GM12865 (cell line): ENCODE measurements at places on chromosomes 12 and 14.

- no peak for DNase-seq
Observed at GRCh38 chr14:100796946-100797345, 29.0 kb upstream of the MEG3 start.

DNA sequence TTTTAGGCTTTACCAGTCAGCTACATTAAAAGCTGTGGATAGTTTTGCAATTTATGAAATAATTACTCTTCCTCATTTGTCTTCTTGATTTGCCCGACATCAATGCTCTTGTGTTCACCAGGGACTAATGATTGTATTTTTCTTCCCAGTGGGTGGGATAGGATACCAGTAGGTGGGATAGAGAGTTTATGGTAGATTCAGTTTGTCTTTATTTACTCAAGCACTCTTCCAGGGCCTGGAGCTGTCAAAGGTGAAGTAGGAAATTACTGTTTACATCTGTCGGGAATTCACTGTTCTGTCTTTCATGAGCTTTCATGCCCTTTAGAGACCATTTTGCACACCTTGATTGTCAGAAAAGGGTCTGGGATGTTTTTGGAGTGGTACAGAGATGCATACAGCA is 36.6 kb downstream of the ETV6 start:
- DNase-seq, result no peak

GRCh38 chr14:85233756-85234155 is 296.2 kb upstream of the FLRT2 start:
- DNase-seq, result no peak

DNA sequence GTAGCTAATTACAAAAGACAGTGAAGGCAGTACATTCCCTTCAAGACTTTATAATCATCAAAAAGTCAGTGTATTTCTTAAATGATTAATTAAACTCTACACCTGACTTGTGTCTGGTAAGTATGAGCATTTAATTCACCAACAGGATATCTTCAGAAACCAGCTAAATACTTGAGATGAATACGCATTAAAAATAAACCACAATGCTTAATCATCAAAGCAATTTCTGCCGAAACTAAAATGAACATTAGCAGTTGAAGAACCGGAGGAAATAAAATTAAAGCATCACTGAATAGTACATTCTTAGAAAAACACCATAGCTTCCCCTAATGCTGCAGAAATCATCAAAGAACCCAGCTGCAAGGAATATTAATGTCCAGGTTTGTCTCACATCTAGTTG is 32.7 kb downstream of the SLC25A21 start:
- no peak for DNase-seq

- DNase-seq, result no peak
Observed at GRCh38 chr12:95724767-95725166, 65.8 kb downstream of the NTN4 start.

GRCh38 chr14:92651758-92652406 is 96.5 kb downstream of the LGMN start:
- peak; percentile 62 for DNase-seq

DNA sequence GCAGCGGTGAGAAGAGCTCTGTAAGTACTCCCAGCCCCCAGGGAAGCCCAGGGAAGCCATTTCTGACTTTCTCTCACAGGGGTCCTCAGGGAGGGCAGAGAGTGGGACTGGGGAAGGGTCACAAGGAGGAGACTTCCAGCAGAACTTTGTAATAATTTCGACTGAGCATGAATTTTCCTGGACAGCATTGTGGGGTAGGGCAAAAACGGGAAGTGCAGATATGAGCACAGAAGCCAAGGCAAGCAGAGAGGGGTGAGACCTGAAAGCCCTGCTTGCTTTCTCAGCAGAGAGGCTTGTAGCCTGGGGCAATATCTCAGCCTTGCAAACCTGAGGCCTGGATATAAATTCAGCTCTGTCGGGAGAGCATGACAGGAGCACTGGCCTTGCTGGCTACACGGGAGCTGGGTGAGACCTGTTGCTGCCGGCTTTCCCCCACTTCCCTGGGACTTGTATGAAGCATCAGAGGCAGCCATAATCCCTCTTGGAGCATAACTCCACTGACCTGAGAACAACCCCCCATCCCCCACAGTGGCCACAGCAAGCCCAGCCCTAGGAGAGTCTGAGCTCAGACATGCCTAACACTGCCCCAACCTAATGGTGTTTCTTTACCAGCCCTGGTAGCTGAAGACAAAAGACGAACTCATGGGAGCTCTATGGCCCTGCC is 9.8 kb upstream of the IQSEC3 start:
- no peak for DNase-seq

DNA sequence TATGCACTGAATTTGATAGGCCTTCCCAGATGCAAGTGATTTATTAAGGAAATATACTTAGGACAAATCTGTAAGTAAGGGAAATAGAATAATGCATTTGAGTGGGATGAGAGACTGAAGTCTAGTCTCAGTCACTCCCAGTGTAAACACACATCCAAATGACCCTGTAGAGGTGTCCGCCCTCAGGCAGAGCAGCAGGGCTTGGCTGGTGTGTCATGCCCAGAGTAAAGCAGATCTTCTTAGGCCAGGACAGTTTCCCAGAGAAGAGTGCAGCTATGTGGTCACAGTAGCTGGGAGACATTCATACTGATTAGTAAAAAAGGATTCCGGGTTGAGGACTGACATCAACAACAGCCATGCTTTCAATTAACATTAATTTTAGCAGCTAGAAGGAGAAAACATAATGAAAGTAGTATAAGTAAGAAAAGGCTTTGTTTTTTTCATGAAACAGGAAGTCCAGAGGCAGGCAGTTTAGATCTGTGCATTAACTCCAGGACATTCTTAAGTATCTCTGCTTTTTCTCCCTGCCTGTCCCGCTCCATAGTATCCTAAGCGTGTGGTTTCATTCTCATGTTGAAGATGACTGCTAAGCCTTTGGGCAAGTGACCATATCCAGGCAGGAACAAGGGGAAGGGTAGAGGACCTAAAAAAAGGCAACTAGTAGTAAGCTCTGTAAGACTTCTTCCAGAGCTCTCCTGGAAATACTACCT is 35.7 kb downstream of the CNTN1 start:
- no peak for DNase-seq

DNA sequence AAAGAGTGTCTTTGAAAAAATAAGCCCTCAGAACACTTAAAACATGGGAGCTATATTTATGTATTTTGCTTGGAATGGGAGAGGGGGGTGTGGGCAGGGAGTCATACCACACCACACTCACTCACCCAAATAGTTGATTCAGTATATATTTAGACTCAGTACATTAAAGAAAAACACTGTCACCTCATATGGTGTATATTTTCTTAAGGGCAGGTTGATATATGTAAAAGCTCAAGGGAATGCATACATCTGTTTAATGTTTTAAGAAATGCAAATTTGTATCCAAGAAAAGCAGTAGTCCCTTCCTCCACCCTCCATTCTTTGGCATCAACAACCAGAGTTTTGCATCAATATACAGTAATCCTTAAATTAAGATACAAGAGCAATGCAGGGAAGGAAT is 1.4 kb downstream of the NFYB start:
- no peak for DNase-seq

GRCh38 chr14:29458547-29458946 is 469.1 kb downstream of the PRKD1 start:
- DNase-seq, result no peak

DNA sequence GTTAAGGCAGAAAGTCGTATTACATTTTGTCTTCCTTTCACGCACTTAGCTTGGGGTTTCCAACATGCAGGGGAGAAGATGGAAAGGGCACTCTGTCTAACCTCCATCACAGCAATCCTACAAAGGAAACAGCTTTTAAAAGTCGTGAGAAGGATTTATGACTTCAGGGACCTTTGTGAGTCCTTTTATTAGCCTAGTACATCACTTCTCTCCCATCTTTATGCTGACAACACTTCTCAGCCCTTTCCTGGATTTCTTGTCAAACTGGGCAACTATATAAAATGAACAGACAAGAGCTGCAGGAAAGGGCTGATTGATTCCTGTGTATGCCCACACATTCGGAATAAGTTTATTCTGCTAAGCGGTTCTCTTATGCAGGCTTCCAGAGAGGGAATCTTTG is 159.0 kb downstream of the DERA start:
- DNase-seq, result no peak

DNA sequence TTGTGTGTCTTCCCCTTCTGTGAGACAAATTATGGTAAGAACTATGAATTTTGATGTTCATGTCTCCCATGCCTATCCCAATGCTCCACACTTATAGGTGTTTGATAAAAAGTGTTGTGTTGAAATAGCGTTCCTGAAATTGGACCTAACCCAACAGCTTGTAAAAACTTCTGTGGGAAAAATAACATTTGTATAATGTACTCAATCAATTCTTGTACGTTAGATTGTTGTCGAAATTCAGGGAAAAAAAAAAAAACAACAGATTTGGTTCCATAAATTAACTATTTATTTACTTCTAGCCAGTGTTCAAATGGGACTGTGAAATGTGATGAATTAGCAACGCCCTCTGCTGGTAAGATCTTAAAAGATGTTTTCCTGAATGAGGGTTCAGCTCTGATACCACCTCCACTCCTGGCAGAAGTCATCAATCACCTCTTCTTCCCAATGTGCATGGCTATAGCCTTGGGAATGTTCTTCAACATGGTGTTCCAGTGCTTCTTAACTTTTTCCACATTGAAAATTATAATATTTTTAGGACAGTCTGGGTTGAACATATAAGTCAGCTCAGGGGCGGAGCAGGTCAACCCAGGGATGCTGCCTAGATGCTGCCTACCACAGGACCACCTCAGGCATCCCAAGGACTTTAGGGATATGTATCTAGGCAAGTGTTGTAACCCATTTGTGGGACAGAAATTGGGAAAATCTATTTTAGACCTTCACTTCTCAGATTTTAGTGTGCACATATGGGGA is 170.6 kb downstream of the OTOGL start:
- DNase-seq, result peak; percentile 59
